Pons (tissue), 1 donor: ENCODE measurements at places on chromosomes 2 and 18.

DNA sequence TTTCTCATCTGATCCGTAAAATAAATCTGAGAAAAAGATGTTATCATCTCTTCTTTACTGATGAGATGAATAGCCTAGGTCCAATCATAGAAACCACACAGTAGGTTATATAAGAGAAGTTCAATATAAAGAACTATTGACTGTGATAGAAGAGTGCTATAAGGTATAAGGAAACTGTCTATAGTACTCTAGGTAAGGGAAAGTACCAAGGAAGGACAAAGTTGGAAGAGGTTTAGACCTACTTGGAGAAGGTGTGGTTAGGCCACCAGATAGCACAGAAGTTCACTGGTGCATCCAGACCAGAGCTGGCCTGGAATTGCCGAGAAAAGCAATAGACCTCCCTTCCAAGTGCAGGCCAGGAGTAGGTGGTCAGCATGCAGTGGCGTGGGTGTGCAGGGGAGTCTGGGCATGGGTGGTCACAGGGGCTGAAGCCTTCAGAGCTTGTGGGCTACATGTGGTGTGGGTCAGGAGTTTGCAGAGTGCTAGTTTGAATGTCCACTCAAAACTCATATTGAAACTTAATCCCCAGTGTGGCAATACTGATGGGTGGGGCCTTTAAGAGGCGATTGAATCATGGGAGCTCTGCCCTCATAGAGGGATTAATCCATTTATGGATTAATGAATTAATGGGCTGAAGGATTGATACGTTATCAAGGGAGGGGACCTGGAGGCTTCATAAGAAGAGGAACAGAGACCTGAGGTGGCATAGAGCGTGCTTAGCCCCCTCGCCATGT lies 86.3 kb downstream of the ALPK2 start:
- no peak for DNase-seq

DNA sequence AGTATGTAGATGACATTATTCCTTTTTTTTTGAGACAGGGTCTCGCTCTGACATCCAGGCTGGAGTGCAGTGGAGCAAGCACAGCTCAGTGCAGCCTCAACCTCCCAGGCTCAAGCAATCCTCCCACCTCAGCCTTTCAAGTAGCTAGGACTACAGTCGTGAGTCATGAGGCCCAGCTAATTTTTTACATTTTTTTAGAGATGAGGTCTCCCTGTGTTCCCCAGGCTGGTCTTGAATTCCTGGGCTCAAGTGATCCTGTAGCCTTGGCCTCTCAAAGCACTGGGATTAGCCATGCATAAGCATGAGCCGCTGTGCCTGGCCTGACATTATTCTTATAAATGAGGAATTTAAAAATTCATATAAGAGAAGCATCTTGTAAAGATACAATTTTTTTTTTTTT lies 86.9 kb downstream of the FAM117B start:
- no peak for DNase-seq

GRCh38 chr2:188765522-188766470 lies 208.4 kb upstream of the COL3A1 start:
- DNase-seq = no peak

- no peak for DNase-seq
These were observed 61.7 kb downstream of the HS1BP3 start for GRCh38 chr2:20588918-20589871.

DNA sequence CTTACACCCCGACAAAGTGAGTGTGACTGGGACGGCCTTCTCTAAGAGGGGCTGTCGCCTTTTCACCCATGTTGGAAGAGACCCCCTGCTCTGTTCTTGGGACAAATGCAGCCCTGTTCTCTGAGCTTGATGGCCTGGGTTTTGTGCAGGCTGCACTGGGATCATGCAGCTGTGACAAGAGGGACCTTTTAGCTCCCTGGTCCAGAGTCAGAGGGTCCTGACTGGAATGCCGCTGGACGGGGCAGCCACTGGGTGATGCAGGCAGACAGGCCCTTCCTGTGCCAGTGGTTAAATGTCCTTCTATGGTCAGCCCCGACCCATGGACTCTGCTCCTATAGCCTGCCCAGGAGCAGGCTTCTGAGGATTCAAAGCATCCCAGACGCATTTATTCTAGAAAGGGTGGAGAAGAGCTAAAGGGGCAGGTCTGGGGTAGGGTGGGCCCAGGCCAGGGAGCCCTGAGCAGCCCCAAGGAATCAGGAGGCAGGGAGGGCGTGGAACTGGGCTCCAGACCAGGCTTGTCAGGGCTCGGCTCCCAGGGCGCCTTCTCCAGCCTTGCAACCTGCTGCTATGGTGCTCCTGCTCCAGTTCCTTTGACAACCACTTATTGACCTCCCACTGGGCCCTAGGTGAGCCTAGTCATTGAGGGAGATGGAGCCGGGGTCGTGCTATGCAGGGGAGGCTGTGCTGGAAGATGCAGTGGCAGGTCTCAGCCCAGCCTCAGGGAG lies 277.9 kb upstream of the HS6ST1 start:
- no peak for DNase-seq

DNA sequence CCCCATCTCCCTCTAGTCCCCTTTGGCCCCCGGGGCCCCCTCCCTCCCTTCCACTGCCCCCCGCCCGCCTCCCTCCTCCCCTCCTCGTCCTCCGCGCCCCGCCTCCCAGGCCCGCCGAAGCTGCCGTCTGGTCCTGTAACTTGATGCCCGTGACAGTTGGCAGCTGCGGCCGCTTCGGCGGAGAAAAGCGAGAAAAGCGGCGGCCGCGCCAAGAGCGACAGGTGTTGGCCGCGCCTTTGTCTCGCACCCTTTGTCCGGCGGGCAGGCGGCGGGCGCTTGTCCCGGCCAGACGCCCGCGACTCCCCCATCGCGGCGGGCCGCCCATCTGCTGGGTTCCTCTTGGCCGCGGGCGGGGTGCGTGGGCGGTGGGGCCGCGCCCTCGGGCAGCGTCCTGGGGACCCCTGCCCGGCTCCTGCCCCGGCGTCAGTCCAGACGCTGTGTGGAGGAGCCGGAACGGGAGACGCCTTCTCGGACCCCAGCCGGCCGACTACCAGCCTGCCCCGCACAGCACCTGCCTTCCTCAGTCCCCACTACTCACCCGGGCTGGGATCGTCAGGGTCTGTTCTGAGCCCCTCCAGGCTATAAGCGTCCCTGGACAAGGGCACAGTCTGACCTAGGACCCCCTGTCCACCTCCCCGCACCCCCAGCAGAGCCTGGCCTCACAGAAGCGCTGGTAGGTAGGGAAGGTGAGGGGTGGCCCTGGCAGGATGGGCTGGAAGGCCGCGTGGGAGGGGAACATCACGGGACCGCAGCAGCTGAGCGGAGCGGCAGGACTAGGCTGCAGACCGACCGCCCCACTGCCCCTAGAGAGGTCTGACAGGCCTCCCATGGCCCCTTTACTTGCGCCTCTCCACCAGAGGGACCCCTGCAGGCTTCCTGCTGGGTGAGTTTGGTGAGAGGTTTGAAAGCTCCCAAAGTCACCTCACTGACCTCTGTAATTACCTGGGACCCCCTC lies 1.2 kb upstream of the HES6 start:
- no peak for DNase-seq

DNA sequence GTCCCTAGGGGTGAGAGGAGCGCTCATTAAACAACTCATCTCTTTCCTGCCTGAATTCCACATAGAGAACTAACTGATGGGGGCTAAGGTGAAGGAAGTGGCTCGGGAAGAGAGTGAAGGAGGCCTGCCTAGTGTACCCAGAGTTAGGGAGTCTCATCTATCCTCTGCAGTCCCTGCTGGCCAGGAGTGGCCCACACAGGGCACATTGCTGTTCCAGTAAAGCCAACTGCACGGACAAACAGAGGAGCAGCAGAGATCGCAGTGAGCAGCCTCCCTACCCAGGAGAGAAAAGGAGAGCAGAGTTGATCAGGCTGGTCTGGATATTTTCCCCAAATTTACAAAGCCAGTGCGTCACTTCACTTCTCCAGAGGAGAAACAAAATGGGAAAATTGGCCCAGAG lies 16.9 kb upstream of the FN1 start:
- no peak for DNase-seq

DNA sequence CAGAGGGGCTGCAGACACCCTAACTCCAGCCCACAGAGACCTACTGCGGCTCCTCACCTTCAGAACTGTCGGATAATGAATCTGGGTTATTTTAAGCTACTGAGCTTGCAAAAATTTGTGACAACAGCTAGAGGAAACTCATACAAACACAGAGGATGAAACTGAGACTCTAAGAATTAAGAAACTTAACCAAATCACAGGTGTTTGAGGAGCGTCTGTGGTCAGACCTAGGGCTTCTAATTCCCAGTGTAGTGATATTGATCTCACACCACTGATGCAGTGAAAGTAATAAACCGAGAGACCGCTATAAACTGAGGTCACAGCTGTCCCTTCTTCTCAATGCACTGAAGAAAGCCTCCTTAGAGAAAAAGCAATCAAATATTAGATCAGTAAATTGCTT lies 110.1 kb downstream of the RGPD3 start:
- no peak for DNase-seq

DNA sequence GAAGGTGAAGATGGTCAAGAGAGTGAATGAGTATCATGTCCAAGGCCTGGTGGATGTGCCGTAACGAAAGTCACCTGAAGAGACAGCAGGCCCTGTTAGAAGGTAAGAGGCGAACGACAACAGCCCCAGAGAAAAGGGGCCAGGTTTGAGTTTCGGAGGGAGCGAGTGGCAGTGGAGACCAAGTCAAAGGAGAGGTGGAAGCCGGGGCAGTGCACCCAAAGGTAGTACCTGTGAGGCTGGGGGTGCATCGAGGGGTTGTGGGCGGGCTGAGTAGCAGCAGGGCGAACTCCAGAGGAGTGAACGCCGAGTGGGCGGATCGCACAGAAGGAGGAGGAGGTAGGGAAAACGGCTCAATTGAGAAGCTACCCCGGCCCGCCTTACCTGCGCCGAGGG lies 358 bp downstream of the USP37 start:
- no peak for DNase-seq

- no peak for DNase-seq
These were observed 350.7 kb upstream of the MYT1L start for GRCh38 chr2:2681711-2682251.

GRCh38 chr18:76497021-76497420 lies 2.0 kb upstream of the ZNF516 start:
- DNase-seq = no peak

DNA sequence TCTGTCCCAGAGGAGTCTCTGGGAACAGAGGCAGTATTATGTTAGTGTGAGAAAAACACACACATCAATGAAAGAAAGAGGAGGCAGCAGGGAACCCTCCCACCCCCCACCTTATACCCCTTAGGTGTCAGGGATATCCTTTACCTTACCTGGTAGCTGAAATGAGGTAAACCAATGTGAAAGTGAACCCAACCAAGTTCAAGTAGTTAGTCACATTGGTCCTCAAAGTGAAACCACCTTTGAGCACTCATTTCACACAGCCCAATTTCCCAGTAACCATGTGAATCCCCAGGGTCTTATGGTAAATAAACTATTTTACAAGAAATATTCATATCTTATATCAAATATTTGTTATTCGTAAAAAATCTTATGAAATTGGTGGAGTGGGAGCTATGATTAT lies 377.8 kb downstream of the LRATD1 start:
- DNase-seq = no peak

DNA sequence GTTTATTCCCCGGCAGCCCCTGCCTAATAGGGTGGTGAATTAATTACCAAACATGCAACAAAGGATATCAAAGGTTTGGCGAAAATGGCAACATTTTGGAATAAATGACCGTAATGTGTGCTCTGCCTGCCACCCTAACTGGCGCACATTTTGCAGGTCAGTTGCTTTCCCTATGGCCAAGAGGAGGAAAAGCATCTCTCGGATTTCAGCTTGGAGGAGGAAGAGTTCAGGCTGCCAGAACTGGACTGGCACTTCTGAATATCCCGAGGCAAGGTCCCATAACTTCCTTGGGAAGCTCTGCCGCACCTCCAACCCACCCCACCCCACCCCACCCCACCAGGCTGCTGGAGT lies 37.1 kb downstream of the SLC25A52 start:
- DNase-seq = no peak

- DNase-seq = peak; percentile 30
These were observed 233.5 kb upstream of the ATP5MC3 start for GRCh38 chr2:175414882-175415487.

GRCh38 chr2:236360496-236360895 lies 96.3 kb upstream of the ASB18 start:
- peak; percentile 18 for DNase-seq

- no peak for DNase-seq
These were observed 105.6 kb downstream of the LIPG start for GRCh38 chr18:49667462-49667861.

DNA sequence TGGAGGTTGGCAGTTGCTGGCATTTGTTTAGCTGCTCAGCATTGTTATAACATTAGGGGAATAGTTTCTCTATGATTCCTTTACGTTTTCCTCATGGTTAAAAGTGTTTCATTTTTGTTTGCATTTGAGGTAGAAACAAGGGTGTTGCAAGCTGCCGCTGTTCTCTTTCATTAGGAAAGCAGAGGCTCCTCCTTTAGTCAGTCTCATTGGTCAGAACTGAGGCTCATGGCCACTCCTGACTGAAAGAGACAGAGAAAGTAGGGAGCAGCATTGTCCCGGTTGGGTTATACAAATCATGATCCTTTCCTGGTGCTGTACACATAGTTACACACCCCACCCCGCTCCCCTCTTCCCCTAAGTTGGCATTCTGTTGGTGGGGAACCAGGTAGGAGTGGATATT lies 59.8 kb upstream of the PTH2R start:
- DNase-seq = no peak

DNA sequence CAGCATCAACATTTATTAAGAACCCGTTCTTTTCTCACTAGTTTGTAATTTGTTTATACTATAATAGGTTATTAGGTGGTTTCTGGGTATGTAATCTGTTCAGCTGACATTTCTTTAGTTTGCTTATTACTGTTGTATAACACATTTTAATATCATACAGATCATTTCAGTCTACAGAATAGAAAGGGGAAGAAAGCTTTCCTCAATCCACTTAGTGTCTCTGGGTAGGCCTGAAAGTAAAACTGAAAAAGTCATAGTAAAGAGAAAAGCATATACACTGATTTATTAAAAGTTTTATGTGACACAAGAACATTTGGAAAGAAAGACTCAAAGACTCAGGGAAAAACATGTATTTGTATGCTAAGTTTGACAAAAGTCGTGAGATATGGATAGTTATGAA lies 16.8 kb upstream of the KCNJ3 start:
- no peak for DNase-seq

- no peak for DNase-seq
These were observed 8.4 kb upstream of the ARID5A start for GRCh38 chr2:96528006-96528699.

- no peak for DNase-seq
These were observed 115.9 kb upstream of the TWIST2 start for GRCh38 chr2:238731961-238732360.

DNA sequence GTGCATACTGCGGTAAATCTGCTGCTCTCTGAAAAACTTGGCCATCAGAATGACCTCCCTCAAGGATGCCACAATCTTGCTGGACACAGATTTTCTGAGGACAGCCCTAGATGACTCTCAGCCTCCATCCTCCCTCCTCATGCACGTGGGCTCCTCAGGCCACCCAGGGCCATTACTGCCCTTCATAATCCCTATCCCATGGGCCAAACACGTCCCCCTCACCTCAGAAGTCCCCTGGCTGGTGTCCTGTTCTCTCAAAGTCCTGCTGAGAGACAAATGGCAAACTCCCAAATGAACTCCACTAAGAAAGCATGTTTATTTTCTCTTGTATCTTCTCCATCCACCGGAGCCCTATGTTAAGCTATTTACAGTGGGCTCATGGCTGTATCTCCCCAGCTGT lies 125.7 kb downstream of the MRO start:
- no peak for DNase-seq

- DNase-seq = no peak
These were observed 2.9 kb upstream of the GTF3C3 start for GRCh38 chr2:196802401-196802800.

GRCh38 chr2:60533101-60534051 lies 20.1 kb downstream of the BCL11A start:
- no peak for DNase-seq

GRCh38 chr2:164032995-164033394 lies 297.2 kb upstream of the FIGN start:
- DNase-seq = no peak
